HS-5 (cell line): ENCODE measurements at places on chromosomes 13 and 19.
A peak's percentile ranks its signal among the peaks of the same experiment; 100 is the strongest.

DNA sequence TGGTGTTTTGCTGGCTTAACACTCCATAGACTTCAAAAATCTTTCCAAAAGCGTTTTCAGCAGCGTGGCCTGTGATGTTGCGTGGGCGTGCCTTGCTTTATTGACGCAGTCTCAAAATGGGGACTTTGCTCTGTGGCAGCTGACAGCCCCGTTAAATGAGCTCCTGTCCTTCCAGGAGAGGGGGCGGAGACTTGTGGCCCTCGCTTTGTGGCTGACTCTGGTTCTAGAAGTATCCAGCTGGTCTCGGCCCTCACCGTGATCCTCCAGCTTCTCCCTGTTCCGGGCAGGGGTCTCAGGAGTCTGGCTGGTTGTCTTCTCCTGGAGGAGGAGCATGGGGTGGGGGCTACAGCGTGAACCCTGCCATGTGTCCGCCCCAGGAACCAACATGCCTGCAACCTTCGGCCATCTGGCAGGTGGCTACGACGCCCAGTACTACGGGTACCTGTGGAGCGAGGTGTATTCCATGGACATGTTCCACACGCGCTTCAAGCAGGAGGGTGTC is 8.4 kb upstream of the ZNF554 start:
- no peak for DNase-seq

DNA sequence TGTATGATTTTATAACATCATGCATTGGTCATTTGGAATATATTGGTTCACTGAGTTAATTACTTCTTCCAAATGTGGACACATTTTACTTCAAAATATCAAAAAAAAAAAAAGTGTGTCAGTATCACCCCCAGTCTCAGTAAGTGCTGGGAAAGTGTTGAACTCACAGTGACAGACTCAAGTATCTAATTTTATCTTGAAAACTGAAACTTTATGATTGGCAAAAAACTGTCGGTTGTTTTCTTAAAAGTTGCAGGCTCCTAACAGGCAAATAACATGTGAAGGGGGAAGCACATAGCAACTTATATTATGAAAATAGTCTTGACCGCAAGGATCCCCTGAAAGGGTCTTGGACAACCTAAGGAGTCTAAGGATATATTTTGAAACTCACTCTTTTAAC is 33.5 kb upstream of the TPP2 start:
- no peak for DNase-seq

DNA sequence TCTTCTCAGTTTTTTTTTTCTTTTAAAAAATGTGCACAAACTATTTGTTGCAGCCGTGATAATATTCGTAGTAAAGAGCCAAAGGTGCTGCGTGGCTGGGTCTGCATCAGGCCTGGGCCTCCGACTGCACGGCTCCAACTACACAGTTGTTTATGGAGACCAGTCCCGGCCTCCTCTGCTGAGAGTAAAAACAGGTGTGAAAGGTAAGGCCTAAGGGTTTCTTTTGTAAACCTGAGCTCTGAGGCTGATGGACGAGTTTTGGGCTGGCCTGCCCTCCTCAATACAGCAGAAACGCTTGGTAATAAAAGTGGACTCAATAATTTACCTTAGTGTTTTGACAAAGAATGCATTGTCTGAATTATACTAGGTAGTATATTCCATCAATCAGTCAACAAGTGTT is 3.9 kb downstream of the MBNL2 start:
- DNase-seq: no peak

- DNase-seq: no peak
Observed at GRCh38 chr13:80012251-80012650, 328.7 kb downstream of the SPRY2 start.

DNA sequence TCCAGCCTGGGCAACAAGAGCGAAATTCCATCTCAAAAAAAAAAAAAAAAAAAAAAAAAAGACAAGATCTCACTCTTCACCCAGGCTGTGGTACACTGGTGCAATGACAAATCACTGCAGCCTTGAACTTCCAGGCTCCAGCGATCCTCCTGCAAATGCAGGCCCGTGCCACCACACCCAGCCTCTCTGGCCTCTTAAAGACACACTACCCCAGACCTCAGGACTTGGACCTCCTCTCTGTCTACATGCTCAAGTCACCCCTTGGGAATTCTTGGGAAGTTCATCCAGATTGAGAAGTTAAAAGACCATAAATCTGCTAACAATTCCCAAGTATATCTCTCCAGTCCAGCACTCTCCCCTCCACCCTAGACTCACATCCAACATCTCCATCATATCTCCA is 10.6 kb upstream of the HIPK4 start:
- no peak for DNase-seq

DNA sequence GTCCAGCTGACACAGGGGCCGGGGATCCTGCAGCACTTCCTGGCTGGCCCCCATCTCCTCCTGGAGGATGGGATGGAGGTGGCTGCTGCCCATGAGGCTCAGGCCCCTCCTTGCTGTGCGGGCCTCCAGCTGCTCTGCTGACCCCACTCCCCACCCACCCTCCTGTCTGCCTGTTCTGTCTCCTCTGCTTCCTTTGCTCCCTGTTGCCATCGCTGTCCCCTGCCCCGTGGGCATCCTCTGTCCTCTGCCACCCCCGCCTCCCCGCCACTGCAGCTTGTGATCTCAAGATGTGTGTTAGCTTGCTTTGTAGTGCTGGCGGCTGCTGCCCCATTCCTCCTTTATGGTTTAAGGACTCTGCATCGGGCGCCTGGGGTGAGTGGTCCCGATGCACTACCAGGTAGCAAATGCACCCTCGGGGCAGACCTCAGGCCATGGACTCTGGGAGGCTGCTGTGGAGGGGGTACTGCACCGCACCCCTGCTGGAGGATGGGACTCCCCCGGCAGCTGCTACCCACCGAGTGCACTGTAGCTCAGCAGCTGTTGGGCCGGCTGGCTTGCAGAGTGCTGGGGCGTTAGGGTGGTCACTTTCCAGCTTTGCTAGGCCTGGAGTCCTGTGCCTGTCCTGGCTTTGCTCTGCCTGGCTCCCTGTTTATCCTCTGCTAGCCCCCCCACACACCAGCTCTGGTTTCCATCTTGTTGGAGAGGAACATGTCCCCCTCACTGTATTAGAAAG is 15.8 kb upstream of the C19orf33 start:
- DNase-seq: no peak

DNA sequence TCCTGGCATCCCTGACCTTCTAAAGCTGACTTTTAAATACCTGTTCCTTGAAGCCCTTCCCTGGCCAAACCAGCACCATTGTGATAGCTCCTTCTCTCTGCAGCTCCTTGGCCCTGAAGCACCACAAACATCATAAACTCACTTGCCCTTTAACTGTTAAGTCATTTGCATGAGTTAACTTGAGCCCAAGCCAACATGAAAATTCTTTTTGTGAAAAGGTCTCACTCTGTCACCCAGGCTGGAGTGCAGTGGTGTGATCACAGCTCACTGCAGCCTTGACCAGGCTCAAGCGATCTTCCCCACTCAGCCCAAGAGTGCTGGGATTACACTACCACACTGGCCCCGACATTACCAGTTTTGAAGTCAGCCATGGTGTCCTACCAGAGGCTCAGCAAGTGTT is 87.8 kb downstream of the ZIC5 start:
- DNase-seq: no peak

DNA sequence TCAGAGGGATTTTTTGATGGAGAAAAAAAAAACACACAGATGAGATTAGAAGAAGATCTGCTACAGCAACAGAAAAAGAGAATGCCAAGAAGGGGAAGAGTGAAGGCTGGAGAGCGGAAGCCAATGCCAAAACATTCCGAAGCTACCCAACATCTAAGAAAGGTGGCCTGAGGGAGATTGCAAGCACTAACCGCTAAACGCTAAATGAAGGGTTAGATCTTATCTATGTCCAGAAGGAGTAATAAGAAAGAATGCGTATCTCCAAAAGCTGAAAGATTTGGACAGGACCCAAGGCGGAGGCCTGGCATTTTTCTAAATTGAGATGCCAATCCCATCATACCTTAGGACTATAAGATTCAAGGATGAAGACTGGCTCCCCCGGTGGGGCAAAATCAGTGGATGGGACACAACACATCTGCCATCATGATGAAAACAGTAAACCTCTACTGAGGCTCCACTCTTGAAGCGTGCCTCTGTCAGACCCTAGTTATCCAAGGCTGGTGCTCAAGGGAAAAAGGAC is 15.6 kb upstream of the HMGB1 start:
- DNase-seq: no peak

- no peak for DNase-seq
Observed at GRCh38 chr19:1813192-1814182, 1.4 kb upstream of the ATP8B3 start.

- no peak for DNase-seq
Observed at GRCh38 chr19:29410601-29411000, 115.2 kb upstream of the VSTM2B start.

DNA sequence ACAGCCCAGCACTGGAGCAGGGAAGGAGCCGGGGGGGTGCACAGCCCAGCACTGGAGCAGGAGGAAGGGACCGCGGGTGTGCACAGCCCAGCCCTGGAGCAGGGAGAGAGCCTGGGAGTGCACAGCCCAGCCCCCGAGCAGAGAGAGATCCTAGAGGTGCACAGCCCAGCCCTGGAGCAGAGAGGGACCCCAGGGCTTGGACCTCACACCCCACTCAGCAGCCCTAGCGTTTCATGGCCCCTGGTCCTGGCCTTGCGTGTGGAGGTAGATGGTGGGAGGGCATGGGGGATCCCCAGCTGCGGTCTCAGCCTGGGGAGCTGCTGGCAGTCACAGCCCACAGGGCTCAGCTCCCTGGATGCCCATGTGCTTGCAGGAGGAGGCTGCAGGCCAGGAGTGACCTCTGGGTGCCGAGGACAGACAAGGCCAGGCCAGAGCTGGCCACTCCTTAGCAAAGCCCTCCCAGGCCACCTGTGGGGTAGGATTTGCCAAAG is 25.1 kb downstream of the GAS6 start:
- no peak for DNase-seq

GRCh38 chr13:35014606-35015213 is 72.6 kb downstream of the NBEA start:
- no peak for DNase-seq

DNA sequence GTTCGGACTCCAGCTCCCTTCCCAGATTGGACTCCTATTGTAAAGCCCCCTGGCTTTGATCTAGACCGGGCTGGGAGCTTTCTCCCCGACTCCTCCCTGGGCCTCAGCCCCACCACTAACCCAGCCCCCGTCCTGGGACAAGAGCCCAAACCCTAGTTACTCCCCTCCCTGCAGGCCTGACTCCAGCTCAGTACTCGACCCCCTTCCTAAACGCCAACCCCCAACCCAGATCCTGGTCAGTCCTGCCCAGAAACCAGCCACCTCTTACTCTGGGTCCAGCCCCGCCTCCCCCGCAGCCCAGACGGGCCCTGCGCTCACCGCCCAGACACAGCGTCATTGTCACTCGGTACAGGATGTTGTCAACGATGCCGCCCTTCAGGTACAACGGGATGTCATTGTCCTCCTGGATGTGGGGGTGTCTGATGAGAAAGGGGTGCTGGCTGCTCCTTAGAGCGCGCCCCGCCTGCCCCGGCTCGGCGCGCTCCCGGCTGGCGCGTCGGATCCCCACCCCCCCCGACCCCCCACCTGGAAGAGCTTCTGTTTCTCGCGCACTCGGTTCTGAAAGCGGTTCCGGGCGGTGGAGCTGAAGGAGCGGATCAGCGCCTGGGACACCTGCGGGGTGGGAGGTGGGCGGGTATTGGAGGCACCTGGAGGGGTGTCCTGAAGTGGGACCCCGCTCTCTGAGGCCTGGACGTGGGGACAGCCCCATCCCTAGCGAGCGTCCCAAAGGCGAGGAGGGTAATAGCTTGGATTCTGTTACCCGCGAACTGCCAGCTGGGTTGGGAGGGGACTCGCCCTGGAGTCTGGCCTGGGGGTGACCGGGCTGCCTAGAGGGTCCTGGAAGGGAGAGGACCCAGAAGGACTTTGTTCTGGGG is 866 bp downstream of the COX7A1 start:
- no peak for DNase-seq

- no peak for DNase-seq
Observed at GRCh38 chr19:42330241-42330711, 4.8 kb downstream of the MEGF8 start.

DNA sequence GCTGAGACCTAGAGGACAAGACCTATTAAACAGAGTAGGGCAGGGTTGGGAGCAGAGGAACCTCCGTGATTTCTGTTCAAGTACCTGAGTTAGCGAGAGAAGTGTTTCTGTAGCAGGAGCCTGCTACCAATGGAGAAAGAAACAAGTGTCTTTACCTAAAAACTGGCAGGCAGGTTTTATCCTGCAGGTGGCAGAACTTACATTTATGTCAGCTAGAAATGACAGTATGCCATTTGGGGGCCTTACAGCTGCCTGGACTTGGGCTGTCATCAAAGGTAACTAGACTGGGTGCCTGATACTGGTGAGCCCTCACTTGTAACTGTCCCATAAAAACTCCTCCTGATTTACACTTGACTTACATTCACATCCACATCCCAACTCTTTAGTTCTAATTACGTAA is 185.3 kb upstream of the MIR17HG start:
- no peak for DNase-seq

- DNase-seq: peak; percentile 82
Observed at GRCh38 chr19:34808566-34808965, 35.6 kb upstream of the ZNF599 start.

DNA sequence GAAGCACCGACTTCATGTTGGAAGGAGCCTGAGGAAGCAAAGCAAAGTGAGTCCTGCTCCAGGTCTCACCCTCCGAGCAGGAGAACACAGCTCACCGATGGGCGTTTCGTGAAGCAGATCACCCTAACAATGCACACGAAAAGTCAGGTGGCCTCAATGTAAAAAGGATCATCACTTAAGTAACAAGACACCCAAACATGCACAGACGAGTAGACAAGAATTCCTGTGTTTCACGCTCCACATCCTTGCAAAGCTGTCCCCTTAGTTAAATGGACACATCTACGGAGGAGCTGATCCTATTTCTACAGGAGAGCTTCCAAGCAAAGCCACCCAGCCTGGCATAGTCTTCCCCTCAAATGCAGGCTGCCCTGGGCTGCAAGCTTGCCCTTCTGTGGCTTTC is 66.2 kb downstream of the SLC15A1 start:
- DNase-seq: no peak

GRCh38 chr19:14432791-14433553 is at the start of gene PKN1:
TSS of gene PKN1 (plus strand) at chr19:14433306. CDS start at chr19:14433522, 216 bp downstream.
- DNase-seq: no peak

GRCh38 chr13:112761701-112762689 is 72.2 kb downstream of the ATP11A start:
- DNase-seq: no peak

DNA sequence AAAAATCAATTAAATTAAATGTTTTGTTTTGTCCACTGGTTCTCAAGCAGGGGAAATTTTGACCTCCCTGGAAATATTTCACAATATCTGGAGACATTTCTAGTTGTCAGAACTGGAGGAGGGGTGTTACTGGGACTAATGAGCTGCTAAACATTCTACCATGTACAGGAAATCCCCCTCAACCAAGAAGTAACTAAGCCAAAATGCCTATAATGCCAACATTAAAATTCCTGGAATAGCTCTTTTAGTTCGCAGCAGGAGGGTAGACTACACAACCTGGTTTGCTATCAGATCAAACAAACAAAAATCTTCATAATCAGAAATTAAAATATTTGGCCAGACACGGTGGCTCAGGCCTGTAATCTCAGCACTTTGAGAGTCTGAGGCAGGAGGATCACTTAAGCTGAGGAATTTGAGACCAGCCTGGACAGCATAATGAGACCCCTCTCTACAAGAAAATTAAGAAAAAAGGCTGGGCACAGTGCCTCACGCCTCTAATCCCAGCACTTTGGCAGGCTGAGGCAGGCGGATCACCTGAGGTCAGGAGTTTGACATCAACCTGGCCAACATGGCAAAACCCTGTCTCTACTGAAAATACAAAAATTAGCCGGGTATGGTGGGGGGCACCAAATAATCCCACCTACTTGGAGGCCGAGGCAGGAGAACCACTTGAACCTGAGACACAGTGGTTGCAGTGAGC is 13.7 kb upstream of the SMARCA4 start:
- DNase-seq: no peak
